DMS53 (cell line): ENCODE measurements at places on chromosomes 7 and 10.
A peak's percentile ranks its signal among the peaks of the same experiment; 100 is the strongest.

DNA sequence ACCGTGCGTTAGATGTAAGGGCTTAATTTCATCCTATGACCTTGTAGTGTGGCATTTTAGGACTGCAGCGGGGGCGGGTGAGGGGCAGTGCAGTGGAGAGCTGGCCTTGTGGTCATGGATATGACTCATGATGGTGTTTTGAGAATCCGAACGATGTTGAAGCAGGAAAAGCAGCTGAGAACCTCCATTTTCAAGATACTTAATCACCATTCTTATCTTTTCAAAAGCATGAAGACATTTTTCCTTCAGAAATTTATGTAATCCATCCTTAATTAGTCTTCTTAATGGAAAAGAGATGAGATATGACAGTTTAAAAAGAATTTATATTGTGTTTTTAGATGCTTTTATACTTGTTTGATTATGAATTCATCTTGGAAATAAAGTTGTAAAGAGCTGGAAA is 9.6 kb downstream of the ATP5F1C start:
- DNase-seq: no peak

GRCh38 chr7:37289367-37289766 is 159.3 kb downstream of the ELMO1 start:
- DNase-seq: no peak

DNA sequence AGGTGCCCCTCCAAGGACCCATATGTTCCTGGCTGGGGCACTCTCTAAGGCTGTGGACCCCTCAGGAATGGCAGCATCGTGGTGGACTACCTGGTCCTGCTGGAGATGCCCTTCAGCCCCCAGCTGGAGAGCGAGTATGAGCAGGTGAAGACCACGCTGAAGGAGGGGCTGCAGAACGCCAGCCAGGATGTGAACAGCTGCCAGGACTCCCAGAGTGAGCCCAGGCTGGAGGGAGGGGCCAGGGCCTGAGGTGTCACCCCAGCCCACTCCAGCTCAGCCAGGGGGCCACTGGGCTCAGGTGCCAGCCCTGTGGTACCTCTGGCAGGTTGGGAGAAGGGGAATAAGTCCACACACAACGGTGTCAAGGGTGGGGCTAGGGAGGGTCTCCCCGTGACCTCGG is 4.7 kb upstream of the MUC12 start:
- DNase-seq: no peak

DNA sequence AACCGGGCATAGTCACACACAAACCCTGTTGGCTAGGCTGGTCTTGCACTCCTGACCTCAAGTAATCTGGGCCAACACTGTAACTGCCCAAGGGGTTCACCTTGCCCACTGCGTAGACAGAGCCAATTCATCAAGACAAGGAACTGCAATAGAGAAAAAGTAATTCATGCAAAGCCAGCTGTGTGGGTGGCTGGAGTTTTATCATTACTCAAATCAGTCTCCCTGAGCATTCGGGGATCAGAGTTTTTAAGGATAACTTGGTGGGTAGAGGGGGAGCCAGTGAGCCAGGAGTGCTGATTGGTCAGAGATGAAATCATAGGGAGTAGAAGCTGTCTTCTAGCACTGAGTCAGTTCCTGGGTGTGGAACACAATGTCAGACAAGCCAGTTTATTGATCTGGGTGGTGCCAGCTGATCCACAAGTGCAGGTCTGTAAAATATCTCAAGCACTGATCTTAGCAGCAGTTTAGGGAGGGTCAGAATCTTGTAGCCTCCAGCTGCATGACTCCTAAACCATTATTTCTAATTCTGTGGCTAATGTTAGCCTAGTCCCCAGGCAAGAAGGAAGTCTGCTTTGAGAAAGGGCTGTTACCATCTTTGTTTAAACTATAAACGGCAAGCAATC is 15.6 kb upstream of the FXYD4 start:
- DNase-seq: no peak

- peak; percentile 79 for DNase-seq
These were observed 6.3 kb upstream of the KCNMA1 start for GRCh38 chr10:77643795-77644468.
